ENCODE measurements at places on chromosomes 1 and 21. TPM values are rescaled to one million over a fixed set of nuclear protein-coding genes. Genes with fewer than 3 reads are reported as not detected.

Gene AMY1C
- total RNA-seq = not detected

Gene SGIP1
- total RNA-seq = 2.1 TPM

Gene OR2W3
- 1.1 TPM for total RNA-seq

Gene KIF17
- total RNA-seq = 9.9 TPM

Gene SLC45A3
- 13.0 TPM for total RNA-seq

Gene DMBX1
- 0.30 TPM for total RNA-seq

Gene LAMC2
- total RNA-seq = 12.9 TPM

Gene KIAA1614
- 3.1 TPM for total RNA-seq

Gene LCE1B
- total RNA-seq = not detected

DNA sequence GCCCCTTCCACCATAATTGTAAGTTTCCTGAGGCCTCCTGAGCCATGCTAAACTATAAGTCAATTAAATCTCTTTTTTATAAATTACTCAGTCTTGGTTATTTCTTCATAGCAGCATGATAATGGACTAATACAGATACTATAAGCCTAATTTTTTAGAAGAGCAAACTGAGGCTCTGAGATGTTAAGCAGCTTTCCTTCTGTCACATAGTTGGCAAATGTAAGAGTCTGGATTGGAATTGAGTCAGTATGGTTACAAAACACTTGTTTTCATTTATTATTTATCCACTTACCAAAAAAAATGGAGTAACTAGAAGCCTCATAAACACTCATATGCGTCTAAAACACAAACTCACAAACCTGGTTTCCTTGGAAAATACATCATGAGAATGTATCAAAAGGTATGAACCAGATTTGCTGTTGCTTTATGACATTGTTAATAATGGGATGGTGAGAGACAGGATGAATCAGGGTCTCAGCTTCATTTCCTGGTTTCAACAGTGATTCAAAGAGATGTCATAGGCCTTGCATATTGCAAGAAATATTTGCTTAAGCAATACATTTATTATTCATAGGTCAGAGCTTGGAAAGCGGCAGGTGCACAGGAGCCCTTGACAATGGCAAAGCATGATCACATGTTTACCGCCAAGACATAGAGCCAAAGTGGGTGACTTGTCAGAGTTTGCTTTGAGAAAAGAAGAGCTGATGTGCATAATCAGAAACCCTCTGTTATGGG lies 221.5 kb downstream of the GRIK1 start:
- no peak for DNase-seq

DNA sequence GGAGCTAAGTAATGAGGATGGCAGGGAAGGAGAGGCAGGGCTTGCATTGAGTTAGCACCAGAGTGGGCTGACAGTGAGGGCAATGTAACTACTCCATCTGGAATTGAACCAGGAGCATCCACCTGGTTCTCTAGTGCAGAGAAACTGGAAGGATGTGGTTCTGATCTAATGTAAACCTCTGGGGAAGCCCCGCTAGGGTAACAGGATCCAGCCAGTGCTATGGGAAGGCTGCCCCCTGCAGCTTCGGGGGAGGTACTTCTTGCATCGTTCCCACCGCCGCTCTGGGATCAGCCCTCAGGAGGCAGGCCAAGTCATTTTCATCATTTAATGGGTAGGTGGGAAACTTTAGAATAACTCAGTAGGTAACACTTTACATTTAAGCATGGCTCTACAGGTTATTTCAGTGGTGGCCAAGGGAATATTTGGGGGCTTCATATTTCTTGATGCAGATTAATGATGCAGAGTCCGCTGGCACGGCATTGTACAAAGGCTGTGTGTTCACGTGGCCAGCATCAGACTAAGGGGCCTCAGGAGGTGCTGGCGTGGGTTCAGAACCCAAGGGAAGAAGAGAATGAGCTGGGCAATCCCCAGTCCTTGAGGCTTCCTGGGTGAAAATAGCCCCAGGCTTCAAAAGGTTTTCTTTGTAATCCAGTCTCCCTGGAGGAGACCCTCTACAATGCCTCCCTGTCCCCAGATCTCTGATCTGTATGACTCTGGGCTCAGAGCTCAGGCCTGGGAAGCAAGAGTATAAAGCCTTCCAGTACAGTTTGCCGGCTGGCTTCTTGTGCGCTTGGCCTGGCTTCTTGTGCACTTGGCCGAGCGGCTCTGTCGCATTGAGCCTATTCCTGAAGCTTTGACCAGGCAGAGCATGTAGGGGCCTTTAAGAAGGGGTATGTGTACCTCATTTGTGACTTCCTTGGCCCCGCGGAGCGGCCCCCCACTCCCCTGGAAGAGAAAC lies 26.4 kb upstream of the KAZN start:
- no peak for DNase-seq

- no peak for DNase-seq
These were observed 91.5 kb upstream of the KCNE2 start for GRCh38 chr21:34272321-34272720.

DNA sequence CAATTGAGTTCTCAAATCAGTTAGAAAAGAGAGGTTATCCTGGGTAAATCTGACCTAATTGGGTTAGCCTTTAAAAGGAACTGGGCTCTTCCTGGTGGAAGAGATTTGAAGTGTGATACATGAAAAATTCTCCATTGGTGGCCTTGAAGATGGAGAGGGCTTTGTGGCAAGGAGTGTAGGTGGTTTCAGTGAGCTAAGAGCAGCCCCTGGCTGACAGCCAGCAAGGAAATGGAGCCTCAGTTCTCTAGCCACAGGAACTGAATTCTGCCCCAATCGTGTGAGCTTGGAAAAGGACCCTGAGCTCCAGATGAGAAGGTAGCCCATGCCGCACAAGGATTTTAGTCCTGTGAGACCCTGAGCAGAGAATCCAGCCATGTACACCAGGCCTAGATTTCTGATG lies 12.7 kb upstream of the HYI start:
- DNase-seq = no peak

DNA sequence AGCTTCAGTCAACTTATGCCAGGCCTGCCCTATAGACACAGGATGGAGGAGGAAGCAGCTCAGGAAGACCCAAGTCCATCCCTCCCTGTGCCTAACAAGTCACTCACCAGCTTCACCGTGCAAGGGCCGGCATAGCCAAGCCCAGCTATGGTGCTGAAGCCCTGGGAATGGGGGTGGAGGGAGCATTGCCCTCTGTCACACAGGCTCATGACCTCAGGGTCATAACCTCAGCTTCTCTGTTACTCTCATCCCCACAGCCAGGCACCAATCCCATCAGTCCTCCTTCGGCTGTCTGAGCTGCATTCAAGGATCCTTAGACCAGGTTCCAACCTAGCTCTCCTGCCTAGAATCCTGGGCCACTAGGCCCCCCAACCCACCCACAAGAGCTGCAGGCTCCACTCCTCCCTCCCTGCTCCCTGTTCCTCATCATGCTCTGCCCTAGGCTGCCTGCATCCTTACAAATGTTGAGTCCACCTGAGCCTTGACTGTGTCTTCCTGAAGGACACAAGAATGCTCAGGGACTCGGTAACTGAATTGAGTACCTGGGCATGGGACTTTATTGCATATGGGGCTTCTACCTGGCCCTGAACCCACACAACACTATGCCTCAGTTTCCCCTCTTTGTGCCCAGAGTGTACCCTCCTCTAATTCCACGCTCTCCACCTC lies 1.7 kb downstream of the CD244 start:
- no peak for DNase-seq

- DNase-seq = no peak
These were observed 24.3 kb upstream of the ELAVL4 start for GRCh38 chr1:50084389-50084788.

- no peak for DNase-seq
These were observed 194.9 kb downstream of the HIVEP3 start for GRCh38 chr1:41723786-41724185.

DNA sequence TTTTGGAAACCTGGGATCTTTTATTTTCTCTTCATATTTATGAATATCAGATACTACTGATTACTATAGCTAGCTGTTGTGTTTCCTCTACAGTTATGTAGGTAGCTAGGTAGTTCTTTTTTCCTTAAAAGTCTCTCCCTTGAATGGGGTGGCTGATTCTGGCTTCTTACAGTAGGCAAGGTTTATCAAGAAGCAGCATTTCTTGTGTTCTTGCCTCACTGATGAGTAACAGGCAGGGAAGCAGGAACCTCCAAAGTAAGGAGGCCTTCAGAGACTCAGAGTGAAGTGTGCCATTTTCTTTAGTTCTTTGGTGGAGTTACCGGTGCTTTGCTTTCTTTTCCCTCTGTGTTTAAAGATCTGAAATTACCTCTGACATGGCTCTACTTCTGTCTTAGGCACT lies 56.0 kb downstream of the ZMYM4 start:
- no peak for DNase-seq

- DNase-seq = no peak
These were observed 101.1 kb downstream of the JAK1 start for GRCh38 chr1:64865105-64865757.

DNA sequence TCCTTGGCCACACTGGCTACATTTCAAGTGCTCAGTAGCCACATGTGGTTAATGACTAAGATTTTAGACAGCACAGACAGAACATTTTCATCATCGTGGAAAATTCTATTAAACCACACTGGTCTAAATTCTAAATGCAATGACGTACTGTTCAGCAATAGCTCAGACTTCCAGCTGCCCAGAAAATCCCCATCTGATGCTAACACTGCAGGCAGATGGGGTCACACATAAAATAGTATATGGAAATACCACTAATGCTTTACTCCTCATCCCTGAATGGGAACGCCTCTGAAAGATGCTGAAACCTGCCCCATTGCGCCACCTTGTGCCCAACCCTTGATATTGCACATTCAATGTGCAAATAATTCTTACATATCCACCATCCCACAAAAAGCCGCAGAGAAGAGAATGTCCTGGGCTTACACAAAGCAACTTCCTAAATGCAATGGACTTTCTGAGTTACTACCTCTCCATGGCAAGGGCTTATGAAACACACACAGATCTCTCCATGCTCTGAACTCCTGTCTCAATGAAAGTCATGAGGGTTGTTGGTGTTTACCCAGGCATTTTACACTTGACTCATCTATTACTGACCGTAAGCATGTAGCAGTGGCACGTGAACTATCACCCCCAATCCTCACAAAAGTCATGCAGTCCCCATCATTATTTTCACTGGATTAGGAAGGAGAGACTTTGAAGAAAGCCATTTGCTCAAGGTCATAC lies 20.3 kb upstream of the SLC5A9 start:
- DNase-seq = no peak

DNA sequence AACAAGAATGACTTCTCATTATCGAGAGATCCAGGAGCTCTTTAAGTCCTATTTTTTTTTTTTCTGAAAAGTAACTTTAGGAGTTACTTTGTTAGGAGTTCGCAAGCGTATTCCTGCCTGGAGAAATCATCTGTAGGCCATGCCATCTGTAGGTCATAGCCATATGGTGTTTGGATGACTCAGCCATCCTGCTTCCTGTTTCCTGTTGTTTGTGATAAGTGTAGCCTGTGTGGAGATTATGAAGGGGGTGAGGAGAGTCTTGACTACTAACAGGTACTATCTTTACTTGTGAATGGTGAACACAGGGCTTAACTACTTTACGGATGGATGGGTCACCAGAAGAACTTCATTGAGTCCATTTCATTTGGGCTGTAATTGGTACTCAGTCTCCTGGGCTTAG lies 327.2 kb downstream of the PTPRU start:
- no peak for DNase-seq

DNA sequence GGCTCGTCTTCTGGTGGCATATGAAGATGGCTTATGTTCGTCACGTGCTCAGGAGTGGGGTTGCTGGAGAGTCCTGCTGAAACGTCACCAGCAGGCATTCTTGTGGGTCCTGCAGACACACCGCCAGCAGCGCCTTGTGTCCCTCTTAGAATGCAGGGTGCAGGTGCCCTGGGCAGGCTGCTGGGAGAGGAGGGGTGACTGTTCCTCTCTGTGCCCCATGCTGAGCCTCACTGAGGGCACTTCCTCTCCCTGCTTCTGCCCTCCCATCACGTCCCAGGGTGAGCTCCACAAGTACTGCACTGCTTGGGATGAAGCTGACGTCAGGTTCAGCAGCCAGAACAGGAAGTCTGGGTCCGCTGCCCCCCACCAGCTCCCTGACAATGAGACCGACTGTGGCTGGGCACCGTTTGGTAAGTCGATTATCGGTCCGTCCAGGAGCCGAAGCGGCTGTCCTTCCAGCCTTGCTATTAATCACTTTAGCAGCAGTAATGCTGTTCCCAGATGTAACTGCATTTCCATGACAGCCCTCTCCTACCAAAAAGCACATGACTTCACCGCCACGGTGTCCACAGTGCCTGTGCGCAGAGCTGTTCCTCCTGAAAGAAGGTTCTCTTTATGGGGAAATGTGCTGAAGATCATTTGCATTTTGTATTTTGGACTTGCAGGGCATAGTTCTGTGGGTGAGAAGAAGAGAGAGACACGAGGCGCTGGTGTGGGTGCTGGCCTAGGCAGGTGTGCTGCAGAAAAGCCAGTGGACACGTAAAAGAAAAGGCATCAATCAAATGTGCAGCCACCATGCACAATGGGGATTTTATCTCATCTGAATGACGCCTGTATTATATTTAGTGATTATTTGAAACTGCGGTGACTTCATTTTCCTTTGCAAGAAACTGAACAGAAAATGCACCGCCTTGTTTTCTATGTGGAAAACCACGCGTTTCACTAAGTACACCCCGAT lies 21.0 kb downstream of the SLC37A1 start:
- no peak for DNase-seq

DNA sequence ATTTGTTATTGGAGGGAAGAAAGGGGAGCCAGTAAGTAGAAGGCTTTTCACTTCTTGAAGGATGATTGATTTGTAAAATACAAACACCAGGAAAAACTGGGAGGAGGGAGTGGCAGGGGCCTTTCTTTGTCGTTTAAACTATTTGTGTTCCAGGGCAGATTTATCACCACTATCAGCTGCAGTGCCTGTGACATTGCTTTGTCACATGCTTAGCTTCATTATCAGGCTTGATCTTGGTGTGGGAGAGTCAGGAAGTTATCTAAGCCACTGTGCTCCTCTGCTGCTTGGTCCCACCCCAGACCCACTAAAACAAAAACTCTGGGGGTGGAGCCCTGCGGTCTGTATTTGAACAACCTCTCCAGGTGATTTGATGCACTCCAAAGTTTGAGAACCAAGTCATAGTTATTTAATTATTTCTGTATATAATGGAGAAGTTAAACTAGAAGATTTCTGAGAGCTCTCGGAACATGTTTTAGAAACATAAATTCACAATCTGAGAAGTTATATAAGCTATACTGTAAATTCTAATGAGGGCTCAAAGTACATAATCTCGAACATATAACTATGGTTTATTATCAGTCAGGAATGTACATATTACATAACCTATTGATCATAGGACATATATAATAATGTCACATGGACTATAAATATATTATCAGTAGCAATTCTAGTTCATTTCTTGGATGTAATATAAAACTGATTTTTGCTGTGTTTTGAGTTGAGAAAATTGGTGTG lies 87.9 kb downstream of the CDC14A start:
- DNase-seq = no peak
